NCI-H1092 (cell line): ENCODE measurements at places on chromosomes 2 and 18.

DNA sequence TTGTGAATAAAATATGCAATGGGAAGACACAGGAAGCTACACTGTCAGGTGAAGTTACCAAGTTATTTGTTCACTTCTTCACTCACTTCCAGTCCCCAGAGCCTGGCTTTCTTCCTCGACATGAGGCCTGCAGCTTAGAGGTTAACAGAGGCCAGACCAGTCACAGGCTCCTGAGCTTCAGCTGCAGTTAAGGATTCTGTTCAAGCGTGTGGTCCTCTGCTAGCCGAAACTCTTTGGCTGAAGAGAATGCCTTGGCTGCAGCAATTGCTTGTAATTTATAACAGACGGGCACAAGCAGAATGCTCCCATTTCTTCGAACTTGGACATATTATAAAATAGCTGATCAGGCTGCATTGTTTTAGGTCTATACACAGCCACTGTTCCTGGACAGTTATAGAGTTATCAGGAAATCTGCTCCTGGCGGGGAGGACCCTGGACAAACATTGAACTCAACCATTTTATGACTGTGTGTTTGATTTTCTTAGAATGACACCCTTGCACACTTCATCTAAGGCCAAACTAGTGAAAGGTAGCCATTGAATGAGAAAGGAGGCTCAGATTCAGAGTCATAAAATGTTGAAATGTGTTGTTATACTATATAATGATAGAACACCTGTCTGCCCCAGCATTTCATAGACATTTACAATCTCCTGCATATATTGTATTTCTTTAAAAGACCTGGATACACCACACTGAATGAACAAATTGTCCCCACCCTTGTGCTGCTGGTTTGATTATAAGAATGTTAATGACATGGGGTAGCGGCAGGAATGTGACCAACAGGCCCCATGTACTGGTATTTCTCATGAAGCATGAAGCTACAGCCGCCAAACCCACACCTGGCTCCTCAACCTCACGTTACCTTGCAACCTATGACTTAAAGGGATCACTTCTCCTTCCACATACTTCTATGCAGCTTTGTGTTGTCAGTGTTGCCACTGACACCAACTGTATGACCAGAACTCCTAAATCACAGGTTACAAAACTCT, 153.6 kb downstream of the TDRD15 start:
- no peak for DNase-seq

- DNase-seq, result no peak
Observed at GRCh38 chr2:222418739-222419138, 5.6 kb upstream of the SGPP2 start.

- DNase-seq, result no peak
Observed at GRCh38 chr2:35864141-35864540, 491.4 kb upstream of the CRIM1 start.

DNA sequence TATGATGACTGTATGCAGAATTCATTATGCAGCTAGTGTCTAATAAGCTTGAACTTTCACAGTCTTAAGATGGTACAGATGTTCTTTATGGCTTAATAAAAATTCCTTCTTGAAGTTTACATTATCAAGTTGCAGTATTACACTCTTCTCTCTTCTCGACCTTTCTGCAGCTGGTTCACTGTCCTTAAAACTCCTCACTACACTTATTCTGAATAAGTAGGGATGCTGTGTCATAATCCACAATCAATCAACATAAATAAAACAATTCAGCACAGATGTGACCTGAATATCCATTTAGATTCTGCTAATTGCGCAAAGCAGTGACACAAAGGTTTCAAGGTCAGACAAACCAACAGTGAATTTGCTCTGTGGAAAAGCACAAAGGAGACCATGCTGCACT, 356.8 kb downstream of the SUCLG1 start:
- no peak for DNase-seq

- DNase-seq, result peak; percentile 53
Observed at GRCh38 chr2:98385050-98385699, 38.9 kb downstream of the CNGA3 start.

DNA sequence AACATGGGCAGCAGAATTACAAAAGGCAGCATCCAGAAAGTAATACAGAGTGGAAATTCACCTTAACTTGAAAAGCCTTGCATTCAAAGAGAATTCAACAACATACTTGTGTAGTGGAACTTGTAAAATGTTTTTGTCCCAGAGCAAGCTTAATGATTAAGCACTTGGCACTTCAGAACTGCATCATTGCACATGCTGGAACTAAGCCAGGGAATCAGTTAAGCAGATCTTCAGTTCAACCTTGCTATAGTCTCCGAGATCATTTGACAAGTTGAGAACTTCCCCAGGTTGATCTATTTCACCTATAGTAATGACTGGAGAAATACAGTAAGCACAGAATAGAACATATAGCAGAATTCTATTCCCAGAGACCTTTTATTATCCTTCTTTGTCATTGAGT, 1337.2 kb upstream of the NXPH2 start:
- no peak for DNase-seq

DNA sequence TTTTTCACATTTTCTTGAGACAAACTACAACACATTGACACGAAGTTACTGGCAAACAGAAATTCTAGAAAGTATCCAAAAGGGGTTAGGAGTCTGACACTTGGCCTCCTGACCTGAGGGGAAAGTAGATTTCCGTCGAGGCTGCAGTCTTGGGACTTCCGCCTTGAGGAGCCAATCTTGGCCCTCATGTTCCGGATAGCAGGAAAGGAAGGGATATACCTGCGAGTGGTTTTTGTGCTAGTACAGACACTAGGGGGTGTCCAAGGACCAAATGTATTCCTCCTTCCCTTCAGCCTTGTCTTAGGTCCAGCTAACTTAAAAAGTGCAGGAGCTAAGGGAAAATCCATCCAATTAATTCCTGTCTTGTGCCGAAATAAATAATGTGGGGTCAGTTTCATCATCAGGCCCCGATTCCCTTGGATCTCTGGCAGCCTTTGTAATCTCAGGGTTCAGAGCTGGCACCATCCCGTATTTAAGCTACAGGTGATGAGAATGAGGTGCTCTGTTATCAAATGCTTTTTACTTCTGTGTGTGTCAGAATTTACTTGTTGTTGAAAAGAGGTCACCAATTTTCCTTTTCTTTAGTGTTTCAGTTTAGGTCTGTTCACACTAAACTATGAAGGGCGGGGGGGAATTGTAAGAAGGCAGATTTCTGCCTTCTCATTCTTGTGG, 330.2 kb upstream of the FANCL start:
- DNase-seq, result peak; percentile 40

DNA sequence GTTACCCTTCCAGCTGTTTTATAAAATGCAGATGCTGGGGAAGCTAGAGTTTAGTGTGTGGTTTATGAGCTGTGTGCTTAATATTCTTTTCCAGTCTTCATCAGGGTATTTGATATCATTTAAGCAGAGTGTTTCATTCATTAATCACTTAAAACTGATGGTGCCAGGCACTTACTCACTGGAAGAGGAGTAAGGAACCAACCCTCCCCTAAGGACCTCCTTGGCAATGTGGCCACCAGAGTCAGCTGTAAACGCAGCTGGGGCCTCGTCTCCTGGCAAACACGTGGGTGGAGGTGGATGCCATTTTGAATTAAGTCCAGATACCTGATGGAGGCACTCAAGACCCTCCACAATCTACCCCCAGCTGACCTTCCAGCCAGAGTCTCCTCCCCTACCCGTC, 331.6 kb downstream of the CLIP4 start:
- DNase-seq, result no peak

DNA sequence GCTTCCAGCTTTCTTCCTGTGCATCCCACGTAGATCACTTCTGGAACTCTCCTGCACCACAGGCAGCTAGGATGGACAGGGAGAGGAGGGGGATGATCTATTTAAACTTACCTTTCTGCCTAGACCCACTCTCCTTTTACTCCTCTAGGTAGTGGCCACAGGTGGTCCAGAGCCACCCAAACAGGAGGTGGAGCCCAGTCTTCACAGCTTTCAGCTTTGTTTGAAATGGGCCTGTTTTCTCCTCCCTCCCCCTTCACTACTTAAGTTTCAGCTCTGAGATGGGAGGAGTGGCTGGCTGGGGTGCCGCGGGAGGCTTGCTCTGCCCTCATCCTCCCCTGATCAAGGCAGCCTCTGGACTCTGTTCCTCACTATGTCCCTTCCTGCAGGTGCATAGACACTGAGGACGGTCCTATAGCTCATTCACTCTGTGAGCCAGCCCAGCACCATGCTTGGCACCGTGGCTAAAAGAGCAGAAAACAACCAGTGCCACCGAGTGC, 12.6 kb upstream of the CELF4 start:
- DNase-seq, result no peak

- DNase-seq, result no peak
Observed at GRCh38 chr18:7896805-7897518, 329.8 kb downstream of the PTPRM start.

GRCh38 chr18:59927246-59927825, 27.5 kb downstream of the PMAIP1 start:
- DNase-seq, result no peak

GRCh38 chr2:218876562-218877219, 4.0 kb upstream of the WNT10A start:
- peak; percentile 20 for DNase-seq

- no peak for DNase-seq
Observed at GRCh38 chr2:46296840-46297545, at the start of gene EPAS1. TSS of gene EPAS1 (plus strand) at chr2:46297407. CDS start at chr2:46297912, 505 bp downstream.

DNA sequence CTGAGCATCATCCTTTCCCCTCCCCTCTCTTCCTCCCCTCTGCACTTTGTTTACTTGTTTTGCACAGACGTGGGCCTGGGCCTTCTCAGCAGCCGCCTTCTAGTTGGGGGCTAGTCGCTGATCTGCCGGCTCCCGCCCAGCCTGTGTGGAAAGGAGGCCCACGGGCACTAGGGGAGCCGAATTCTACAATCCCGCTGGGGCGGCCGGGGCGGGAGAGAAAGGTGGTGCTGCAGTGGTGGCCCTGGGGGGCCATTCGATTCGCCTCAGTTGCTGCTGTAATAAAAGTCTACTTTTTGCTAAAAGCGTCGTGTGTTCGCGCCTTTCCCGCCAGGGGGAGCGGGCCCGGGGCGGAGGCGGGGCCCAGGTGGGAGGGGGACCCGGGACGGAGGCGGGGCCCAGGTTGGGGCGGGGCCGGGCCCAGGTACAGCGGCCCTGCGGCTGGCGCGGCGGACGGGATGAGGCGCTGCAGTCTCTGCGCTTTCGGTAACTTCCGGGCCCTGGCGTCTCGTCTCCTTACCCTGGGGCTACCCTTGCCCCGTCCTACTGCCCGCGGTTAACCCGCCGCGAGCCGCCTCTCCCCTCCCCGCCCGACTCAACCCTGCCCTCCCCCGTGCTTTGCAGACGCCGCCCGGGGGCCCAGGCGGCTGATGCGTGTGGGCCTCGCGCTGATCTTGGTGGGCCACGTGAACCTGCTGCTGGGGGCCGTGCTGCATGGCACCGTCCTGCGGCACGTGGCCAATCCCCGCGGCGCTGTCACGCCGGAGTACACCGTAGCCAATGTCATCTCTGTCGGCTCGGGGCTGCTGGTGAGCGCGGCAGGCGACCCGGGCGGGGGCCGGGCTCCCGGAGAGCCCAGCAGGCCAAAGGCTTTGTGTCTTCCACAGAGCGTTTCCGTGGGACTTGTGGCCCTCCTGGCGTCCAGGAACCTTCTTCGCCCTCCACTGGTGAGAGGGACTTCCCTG, at the start of gene KRTCAP3:
Gene KRTCAP3, plus strand, starts transcription at position 424 of the 962 bp plus-strand sequence. Its CDS starts 32 bp downstream, at position 456.
- DNase-seq, result no peak

- DNase-seq, result no peak
Observed at GRCh38 chr2:43459446-43460173, 136.2 kb downstream of the THADA start.

DNA sequence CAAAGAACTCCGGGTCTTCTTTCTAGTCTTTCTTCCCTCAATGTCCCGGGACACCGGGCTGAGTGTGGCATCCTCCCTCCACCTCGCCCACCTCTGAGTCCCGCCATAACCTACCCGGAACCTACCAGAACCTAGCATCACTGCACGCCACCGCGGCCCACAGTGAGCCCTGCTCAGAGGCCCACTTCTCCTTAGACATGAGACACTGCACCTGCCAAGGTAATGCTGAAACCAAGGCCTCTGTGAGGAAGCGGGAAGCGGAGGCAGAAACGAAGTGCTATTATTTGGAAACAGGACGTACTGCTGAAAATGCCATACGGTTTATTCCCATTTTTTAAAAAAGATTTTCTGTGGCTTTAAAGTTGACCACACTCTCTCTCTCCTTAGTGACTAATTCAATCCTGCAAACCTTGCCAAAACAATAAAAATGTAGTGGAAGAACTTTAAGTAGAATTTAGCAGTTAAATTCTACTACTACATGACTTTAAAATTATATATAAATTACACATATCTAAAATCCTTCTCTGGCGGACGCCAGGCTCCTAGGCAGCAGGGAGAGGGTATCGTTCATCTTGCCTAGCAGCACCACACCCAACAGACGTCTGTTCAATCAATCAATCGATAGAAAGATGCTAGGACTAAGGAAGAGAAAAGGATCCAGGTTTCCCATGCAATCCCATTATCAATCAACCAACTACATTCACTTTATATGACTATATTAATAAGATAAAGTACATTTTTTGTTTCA, 82.0 kb downstream of the ZNF516 start:
- DNase-seq, result no peak

DNA sequence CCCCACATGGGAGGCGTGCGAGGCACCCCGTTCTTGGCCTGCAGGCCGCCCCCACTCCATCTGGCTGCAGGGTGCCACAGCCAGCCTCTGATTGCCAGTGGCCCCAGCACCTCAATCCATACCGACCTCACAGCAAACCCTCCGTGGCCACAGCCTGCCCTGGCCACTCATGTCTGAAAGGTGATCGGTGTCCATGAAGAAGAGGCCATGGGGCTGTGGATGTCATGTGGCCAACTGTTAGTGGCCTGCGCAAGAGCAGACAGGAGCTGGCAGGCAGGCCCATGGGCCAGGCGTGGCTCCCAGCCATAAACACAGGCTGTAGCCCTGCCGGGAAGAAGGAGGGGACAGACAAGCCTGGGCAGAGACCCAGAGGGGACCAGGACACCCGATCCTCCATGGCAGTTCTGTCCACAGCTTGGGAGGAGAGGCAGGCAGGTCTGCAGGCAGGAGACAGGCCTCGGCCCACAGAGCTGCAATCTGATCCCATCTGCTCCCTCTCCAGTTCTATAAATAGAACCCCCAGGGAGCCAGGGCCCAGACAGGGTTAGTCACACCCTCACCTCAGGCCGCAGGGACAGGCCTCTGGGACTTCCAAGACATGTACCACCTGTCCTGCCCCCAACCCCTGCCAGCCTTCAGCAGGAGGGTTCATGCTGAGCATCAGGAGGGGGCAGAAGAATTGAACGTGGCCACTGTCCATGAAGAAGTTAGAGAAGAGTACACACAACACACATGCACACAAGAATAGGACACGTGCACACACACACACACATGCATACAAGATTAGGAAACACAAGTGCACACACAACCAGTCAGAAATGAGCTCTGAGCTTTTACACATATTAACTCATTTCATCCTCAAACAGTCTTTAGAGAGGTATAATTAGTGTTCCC, 16.9 kb downstream of the STEAP3 start:
- peak; percentile 67 for DNase-seq
